GM19239 (cell line): ENCODE measurements at places on chromosomes 3 and 15.

- DNase-seq: no peak
Measured at GRCh38 chr3:169203631-169204550, 459.6 kb downstream of the MECOM start.

GRCh38 chr3:151998744-151999143 lies 125.3 kb downstream of the SUCNR1 start:
- DNase-seq: no peak

- no peak for DNase-seq
Measured at GRCh38 chr3:179991104-179991503, 45.6 kb downstream of the PEX5L start.

DNA sequence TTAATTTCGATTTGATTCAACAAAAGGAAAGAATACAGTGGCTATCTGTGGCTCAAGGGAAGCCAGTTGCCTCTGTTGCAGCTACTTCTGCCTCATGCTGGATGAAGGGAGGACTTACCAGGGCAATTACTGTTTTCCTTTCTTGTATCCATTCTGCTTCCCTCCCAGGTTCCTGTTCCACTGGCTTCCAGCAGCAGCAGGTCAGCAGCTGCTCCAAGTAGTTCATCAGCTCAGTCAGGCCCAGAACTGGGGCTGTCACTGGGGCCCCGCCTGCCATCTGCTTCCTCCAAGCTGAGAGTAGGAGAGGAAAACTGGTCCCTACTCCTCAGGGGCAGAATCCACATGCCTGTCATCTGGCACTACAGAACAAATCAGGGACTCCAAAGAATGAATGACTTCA lies 48.6 kb upstream of the ULK4 start:
- DNase-seq: no peak

DNA sequence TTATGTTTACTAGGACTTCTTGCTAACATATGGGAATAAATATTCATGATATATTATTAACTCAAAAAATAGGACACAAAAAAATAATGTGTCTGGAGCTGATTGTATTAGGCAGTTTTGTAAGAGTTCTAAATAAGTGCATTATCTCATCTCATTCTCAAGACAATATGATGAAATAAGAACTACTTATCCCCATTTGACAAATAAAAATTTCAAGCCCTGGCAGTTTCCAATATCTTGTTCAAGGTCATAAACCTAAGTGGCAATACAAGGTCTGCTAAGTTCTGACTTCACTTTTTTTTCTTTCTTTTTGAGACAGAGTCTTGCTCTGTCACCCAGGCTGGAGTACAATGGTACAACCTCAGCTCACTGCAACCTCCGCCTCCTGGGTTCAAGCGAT lies 18.3 kb downstream of the RPN1 start:
- DNase-seq: no peak

DNA sequence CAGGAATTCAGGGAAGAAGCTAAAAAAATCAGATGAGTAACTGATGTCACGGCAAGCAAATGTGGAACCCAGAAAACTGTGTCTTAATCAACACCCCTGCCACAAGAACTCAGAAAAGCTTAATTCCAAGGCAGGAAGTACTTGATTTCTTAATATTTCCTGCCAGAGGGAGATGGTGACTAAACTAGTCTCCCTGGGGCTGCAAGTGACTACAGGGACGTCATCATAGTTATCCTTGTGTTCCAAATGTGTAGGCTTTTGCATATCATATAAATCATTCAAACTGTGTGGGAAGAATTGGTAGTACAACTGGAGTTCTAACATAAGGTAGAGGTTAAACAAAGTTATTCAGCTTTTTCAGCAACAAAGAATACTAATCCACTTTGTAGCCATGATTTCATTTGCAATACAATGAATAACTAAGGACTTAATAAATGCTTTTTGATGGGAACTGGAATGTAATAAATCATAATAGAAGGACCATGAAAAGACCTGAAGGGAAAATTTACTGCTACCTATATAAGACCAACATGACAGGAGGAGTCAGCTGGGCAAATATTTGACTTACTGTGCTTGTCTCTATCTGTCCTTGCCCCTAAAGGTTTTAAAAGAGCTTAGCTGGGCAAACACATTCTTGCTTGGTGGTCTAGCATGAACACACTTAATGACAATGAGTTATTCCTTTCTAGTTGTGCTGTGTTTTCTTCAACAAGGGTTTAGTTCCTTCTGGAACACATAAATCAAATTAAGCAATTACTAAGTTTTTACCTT lies 76.0 kb upstream of the NECTIN3 start:
- DNase-seq: no peak

DNA sequence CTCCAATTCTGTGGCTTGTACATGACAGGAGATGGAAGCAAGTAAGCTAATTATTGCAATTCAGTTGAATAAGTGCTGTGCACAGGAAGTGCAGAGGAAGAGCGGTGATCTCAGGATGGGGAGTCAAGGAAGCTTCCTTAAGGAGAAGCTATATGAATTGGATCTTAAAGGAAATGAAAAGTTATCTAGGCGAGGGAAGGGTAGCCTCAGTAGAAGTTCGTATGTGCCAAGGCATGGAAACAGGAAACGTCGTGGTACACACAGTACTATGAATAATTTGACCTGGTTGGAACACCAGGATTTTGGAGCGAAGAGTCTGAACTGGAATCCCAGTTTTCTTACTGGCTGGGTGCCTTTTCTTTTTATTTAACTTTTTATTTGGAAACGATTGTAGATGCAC lies 39.3 kb downstream of the ST6GAL1 start:
- no peak for DNase-seq

DNA sequence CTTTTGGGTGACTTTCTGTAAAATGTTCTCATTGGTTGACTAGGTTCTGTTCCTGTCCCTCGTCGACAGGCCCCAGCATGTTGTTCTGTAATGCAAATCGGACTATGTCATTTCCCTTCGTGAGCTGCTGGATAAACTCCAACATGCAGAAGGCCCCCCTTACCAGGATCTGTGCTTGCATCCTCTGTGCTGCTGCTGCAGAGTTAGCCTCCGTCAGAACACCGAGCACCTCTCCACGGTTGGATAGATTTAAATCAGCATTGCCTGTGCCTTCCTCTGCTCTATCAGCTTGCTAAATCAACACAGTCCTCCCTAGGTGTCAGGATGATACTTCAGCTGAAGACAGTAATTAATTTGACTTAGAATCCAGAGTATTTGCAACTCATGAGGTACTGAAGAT lies 12.7 kb upstream of the MINDY4B start:
- no peak for DNase-seq

GRCh38 chr3:79233431-79234060 lies 534.3 kb downstream of the ROBO1 start:
- DNase-seq: no peak

DNA sequence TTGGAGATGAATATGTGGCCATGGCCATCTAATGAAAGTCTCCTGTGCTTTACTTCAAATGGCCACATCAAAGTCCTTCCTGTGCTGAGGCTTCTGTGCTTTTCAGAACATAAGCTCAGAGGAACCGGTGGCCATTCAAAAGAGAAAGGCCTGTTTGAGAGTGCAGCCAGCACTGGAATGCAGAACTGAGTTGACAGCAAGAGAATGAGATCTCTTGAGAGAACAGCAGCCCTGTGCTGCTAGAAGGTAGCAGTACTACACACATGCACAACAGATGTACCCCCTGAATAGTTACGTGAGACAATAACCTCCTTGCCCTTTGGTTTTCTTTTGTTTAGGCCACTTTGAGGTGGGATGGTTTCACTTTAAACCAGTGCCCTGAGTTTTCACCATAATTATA lies 292.5 kb downstream of the PTPRG start:
- DNase-seq: no peak

DNA sequence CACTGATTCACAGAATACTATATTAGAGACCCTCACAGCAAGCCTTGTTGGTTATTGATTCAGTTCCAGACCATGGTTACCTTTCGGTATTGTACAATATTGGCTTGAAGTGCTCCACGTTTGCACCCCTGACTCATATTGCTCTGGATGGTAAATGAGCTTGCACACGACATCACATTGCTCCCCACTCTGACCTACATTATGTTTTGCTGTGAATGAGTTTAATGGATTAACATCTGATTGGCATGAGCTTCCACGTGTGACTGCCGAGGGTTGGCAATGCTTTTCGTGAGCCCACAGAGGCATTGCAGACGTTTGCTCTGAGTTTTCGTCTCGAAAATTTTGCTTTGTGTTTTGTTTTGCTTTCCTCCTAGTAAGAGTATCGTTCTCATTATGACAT lies 225.8 kb upstream of the ICE2 start:
- no peak for DNase-seq

- no peak for DNase-seq
Measured at GRCh38 chr15:68985361-68985891, 29.1 kb upstream of the NOX5 start.

- DNase-seq: no peak
Measured at GRCh38 chr3:177615015-177615414, 417.7 kb upstream of the TBL1XR1 start.

- DNase-seq: peak; percentile 60
Measured at GRCh38 chr3:52851348-52851747, 16.5 kb upstream of the MUSTN1 start.

DNA sequence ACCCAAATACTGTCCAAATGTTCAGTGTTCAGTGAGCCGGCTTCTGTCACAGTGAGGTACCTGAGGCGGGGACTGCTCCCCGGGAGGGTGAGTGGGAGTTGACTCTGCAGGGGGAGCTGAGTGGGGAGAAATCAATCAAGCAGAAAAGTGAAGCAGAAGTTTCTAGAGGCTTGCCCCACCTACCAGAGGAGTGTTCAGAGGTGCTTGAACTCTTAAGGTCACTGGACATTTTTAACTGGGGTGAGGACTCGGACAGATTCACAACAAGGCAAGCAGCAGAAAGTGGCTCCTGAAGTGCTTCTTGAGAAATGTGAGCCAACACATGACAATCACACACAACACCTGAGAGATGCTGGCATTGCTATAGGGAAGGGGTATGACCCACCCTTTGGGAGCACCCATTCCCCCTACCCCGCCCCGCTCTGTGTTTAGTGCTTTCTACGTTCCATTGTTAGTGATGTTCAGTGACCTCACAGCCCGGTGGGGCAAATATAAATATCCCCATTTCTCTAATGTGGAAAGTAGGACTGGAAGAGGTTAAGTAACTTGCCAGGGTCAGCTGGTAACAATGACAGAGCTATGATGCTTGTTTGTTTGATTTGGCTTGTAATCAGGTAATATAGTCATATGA lies 48.6 kb upstream of the AKAP13 start:
- no peak for DNase-seq

- DNase-seq: no peak
Measured at GRCh38 chr3:142894493-142894892, 5.6 kb upstream of the PCOLCE2 start.

DNA sequence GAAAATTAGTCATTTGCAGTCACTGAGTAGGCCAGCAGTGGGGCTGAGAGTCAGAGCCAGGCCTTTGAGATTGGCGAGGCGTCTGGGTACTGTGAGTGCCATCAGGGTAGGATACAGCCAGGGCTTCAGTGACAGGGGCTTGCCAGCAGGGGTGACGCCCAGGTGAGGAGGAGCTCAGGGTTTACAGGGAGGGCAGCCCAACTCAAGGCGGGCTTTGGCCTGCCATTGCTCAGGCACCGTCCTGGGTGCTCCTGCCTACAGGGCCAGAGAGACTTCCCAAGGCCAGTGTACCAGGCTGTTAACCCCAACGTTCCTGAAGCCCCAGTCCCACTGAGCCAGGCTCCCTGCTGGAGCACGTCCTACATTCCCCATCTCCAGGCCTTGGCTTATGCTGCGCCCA lies 152.0 kb downstream of the FBLN2 start:
- no peak for DNase-seq

DNA sequence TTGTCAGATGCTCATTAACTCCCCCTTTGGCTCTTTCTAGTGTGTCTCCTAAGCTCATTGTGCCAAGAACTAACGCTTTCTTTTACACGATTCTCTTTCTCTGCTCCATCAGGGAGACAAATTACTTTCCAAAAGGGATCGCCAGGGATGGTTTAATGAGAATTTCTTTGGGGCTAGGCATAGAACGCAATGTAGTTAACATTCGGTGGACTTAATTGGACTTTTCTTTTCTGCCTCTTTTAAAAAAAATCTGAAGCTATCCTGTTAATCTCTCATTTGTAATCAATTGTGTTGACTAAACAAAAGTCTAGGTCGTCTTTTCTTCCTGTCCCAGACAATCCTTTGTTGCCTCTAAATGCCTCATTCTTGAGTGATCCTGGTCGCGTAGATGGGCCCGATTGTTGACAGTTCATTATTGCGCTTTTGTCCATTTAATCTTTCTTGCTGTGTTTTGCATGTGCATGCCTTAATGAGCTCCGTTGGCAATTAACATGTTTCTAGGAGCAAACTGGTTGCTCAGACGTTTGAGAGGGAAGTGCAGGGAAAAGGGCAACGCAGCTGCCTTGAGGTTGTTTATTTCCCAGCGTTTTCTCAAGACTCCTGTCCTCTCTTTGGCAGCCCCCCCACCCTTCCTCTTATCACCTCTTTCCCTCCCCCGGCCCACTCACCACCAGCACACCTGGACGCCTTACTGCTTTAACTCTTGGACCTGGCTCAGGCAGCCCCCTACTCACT lies 7.8 kb downstream of the FEZF2 start:
- no peak for DNase-seq

- no peak for DNase-seq
Measured at GRCh38 chr15:48472756-48473155, 141.5 kb downstream of the DUT start.

DNA sequence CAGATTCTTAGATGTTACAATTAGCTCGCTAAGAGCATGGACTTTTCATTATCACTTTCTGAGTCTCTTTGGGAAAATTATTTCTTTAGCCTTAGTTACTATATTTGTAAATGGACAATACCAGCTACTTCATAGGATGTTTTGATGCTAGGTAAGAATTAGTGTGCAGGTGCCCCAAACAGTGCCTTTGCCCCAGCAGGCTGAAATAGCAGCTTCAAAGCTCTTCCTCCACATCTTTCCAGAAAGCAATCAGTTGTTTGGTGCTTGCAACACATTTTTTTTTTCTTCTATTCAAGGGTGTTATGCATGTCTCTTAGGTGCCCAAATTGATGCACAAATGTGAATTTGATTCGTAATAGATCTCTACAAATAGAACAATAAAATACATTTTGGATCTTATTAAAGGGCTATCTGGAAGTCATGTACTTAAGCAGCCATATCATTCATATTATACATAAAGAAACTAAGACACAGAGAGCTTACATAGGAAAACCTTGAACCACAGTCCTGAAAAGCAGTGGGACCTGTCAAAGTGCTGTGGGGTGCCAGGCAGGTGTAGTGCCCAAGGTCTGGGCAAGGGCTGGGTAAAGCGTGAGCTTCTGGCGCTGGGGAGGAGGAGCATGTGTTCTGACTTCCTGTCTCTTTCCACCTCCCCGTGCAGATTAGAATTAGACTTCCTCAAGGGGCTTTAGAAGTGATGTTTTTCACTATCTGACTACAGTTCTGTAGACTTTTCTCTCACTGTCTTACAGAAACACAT lies 62.9 kb downstream of the FNDC3B start:
- DNase-seq: no peak
